ENCODE measurements at places on chromosomes 13 and 19.

- no peak for DNase-seq
Measured at GRCh38 chr19:7823686-7824301, 6.2 kb upstream of the EVI5L start.

GRCh38 chr19:42291435-42291810 is 10.5 kb upstream of the PRR19 start:
- DNase-seq, result no peak

DNA sequence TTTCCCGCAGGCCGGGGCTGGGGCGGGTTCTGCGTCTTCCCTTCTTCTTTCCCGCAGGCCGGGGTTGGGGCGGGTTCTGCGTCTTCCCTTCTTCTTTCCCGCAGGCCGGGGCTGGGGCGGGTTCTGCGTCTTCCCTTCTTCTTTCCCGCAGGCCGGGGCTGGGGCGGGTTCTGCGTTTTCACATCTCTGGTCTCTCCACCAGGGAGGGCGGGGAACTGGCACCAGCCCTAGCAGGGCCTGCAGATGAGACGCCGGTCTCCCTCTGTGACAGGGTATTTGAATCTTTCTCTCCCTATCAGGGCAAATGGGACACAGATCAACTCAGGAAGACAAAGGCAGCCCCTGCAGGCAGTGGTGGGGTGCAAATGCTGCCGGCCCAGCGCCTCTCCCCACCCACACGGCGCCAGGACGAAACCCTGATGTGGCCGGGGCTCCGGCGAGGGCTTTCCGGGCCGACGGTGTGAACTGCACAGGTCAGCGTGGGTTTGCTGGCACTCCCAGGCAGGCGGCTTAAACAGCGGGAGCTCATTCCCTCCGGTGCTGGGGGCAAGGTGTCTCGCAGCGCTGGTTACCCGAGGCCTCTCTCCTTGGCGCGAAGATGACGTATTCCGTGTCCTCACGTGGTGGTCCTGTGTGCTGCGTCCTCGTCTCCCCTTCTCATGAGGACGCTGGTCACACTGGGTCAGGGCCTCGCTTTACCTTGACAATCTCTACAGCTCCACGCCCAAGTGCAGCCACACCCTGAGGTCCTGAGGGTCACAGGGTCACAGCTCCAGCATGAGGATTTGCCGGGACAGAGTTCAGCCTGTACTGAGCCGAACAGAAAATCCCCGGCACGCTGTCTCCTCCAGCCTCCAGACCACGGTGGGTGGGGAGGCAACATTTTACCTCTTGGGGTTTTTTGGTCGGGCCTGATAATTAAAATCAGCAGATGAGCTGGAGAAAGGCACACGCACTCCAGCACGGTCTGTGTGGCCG is 717 bp upstream of the C13orf46 start:
- no peak for DNase-seq

DNA sequence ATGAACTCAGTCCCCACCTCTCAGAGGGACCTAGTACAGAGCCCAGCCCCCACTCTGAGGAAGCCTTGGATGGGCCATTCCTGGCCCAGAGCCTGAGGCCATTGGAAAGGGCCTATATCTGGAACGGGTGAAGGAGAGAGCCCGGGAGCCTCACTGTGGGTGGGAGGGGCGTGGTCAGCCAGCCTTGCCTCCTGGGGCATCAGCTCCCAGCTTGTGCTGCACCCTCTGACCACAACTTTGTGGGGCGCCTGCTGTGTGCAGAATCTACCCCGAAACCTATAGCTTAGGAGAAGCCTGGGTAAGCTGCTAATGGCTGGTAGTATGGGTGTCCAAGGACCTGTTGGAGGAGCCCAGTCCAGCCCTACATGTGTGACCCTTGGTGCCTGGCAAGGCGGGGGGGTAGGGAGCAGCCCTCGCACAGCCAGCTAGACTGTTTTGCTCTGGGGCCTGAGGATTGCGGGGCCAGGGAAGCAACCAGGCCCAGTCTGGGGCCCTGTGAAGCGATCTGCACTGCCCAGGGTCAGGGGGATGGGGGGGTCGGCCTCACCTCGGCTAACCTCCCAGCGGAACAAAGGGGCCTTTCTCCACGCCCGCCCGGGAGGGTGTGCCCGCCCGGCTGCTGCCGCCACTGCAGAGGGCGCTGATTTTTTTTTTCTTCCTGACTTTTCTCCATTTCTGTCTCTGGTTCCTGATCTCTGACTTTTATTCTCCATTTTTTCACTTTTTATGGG is 42.3 kb downstream of the LYL1 start:
- no peak for DNase-seq

GRCh38 chr13:38804061-38804460 is 117.2 kb downstream of the FREM2 start:
- DNase-seq, result no peak

DNA sequence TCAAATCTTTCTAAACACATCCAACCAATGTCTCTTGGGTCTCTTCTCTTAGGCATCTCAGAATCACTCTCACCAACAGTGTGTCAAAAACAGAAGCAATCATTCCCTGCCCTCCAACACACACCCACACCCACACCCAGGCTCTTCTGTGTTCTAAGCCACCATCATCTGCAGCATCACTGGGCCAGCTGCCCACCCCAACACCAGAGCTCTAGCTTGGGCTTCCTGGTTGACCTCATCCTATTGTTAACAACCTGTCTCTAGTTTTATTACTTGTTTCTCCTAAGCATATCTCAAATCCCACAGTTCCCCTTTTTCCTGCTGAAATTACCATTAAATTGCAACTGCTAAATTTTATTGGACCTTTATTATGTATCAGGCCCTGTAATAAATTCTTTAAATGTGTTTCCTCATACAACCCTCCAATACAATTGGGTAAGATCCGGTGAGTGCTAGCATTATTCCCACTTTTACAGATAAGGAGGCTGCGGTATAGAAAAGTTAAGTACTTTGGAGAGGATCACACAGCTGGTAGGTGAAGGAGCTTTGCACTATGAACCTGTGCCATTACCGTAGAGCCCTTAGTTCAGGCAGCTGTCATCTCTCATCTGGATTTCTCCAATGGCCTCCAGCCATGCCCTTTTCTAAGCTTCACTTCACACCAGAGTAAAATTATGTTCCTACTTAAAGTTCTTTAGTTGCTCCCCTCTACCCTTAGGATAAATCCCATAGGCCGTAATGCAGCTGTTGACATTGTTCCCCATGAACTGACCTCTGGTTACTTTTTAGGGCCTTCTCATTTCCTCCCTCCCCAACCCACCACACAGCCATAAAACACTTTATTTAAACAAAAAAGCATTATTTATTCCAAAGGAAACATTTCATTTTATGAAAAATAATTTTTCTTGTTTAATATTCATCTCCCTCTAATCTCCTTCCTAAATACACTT is 227.7 kb downstream of the B3GLCT start:
- no peak for DNase-seq
